ENCODE measurements at places on chromosomes 11 and 22.

GRCh38 chr11:8080674-8081590, at the start of gene TUB:
TUB (plus strand) TSS chr11:8081211; CDS start chr11:8081511, 300 bp downstream.
- DNase-seq, result no peak

DNA sequence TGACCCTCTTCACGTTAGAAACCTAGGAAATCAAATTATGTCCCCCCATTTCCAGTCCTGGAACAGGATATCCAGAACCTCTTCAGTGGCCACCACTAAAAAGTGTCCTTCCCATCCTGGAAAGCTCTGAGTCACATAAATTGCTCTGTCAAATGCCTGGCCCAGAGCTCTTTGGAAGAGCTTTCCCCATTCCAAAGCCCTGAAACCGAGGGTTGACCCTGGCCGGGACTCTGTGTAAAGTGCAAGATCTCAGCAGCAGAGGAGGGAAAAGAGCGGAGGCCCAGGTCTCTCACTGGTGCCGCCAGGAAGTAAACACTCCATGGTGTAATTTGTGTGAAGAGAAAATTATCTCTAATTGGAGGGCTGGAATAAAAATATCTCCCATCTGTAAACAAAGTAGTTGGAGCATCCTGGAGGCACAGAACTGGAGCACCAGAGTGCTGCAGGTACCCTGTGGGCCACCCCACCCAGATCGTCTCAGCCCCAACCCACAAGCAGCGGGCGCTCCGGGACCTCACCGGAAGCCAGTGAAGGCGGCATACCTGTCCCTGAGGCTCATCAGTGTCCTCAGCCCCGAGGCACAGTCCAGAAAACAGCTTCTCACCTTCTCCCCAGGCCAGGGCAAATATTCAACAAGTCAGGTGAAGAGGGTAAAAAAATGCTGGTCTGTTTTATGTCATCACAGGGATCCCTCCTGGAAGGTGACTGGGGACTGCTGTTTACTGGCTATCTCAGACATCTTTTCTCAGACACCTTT, 4.7 kb upstream of the JAM3 start:
- no peak for DNase-seq

DNA sequence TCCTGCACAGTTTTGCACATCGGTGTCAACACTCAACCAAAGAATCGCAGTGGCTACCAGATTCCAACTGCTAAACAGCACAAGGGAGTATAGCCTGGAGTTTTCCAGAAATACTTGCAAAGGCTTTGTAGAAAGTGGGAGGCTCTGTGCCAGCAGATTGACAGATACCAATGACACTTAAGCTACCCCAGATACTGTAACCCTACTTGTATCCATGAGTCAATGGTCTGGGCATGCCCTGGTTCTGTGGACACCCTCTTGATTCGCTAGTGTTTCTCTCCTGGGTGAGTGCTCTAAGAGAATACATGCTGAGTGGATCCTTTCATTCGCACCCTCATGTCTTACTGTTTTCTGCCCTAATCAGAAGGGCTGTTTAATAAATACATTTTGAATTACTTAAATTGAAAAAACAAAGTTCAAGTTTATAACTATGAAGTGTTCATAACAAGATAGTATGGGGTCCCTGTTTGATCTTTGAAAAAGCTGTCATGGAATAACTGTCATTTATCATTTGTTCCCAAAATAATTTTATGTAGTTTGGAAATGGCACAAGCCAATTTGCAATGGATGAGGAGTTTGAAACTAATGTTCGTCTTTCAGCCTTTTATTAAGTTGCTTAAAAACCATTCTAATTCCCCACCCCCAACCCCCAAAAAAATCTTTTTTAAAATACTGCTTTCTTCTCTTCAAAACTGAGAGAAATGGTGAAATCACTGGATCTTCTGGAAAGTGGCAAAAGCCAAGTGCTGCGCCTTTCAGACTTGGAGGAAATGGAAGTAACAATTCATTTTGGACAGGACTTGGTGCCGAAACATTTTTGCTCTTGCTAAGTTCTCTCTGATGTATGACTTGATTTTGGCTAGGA, 600.5 kb upstream of the TENM4 start:
- DNase-seq, result no peak

GRCh38 chr11:78995171-78995570, 420.5 kb upstream of the NARS2 start:
- DNase-seq, result no peak

GRCh38 chr11:6855971-6856541, 6.8 kb upstream of the OR10A2 start:
- DNase-seq, result no peak

GRCh38 chr22:25546751-25547150, 17.7 kb upstream of the GRK3 start:
- peak; percentile 56 for DNase-seq

GRCh38 chr11:128476729-128477128, 110.6 kb downstream of the ETS1 start:
- no peak for DNase-seq

DNA sequence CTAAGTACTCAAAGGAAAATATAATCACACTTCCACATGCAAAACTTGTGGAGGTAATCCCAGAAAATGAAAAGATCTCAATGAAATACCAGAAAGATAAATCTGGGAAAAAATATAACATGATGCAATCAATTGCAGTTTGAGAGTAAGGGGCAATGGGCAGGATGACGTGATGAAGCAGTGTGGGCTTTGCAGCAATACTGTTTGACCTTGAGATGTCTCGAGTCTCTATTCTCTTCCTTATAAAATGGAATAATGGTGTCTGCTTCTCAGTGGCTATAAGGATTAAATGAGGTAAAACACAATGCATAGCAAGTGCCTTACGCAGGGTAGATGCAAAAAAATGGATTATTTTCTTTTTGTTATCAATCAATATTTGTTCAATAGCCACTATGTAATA, 447.5 kb downstream of the BUD13 start:
- no peak for DNase-seq

- peak; percentile 61 for DNase-seq
These were observed 31.3 kb upstream of the YPEL1 start for GRCh38 chr22:21766691-21767462.

DNA sequence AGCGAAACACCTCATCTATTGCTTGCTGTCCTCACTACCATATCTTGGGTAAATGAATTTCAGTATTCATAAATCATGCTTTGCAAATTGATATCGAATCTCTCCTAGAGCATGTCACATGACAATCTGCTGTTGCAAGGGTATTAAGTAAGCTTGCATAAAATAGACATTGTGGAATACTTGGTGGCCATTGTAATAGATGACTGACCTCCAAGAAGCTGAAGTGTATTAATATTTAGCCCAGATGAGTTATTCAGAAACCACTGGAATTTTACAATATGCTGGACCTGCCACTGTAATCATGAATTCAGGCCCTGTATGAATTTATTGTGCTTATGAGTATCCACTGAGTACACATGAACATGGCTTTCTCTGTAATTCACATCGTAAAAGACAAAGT, 289.7 kb upstream of the ARHGAP42 start:
- no peak for DNase-seq

GRCh38 chr11:112847568-112847967, 113.7 kb upstream of the NCAM1 start:
- no peak for DNase-seq

- DNase-seq, result no peak
These were observed 5.4 kb upstream of the CYB5R3 start for GRCh38 chr22:42654436-42655073.

GRCh38 chr11:76243957-76244285, 37.6 kb upstream of the WNT11 start:
- DNase-seq, result no peak

Data from HL-60 (cell line).